Skeletal muscle cell (primary cell): ENCODE measurements at places on chromosomes 5 and 9.

- no peak for DNase-seq
Measured at GRCh38 chr9:126818482-126818881, 13.6 kb downstream of the ZBTB43 start.

DNA sequence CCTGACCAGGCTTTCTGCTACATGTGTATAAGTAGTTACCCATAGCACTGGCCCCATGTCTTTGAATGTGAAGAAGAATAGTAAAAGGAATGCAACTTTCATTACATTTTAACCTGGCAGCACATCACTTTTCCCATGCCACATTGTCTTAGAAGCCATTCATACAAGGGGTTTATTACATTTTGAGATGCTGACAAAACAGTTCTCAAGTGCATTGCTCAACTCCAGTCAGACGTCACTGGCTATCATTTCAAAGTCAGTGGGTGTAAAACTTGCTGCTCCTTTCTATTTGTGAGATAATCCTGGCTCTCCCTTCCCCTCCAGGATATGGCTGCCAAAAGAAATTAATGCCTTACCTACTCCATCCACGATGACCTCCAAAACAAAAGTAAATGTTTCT, 97.0 kb upstream of the VCAN start:
- DNase-seq, result peak; percentile 84

GRCh38 chr9:111891910-111892499, 4.6 kb upstream of the UGCG start:
- DNase-seq, result no peak

DNA sequence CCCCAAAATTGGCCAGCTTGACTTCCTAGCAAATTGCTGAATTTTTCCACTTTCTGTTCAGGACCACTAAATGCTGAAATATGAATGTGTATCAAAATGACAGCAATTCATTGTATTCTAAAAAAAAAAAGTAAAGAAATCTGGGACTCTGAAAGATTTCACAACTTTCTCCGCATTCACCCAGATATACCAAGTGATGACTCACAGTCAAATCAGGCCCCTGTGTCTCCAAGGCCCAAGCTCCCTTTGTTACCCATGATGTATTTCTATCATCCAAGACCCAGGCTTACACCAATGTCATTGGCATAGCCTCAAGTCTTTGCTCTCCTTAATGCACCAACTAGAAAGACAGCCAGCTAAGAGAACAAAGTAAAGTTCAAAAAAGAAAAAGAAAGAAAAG, 493.9 kb downstream of the NTRK2 start:
- DNase-seq, result no peak

DNA sequence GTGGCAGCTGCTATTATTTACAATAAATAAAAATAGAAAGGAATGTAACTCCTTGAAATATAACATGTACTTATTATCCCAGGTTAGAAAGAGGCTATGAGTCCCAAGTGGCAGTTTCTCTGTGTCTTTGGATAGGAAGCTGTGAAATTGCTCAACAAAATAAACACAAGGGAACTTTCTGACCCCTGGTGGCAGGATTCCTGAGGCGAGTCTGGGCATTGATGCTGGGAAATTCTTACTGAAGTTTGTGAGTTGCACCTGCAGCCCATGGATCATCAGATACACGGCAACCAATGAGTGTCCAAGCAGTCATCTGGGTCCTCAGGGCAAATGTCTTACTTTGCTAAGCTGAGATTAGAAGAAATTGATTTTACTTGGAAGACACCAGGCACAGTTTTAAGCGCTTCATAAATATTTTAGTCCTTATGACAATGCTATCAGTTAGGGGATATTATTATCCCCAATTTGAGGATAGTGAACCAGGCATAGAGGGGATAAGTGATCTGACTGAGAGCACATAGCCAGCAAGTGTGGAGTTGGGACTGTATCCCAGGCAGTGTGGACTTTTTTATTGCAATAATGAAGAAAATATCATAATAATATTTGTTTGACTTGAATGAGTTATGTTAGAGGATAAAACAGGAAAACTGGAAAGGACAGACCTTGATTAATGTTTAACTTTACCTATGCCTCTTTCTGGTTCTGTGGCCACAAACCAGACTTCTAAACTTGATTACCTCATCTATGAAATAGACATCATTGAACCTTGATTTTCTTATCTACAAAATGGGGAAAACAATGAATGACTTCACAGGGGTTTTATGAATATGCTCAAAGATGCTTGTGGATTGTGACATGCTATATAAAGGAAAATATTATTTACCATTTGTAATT, 265.5 kb upstream of the ADAMTSL1 start:
- DNase-seq, result no peak

GRCh38 chr5:76766746-76767145, 50.8 kb downstream of the F2R start:
- no peak for DNase-seq

DNA sequence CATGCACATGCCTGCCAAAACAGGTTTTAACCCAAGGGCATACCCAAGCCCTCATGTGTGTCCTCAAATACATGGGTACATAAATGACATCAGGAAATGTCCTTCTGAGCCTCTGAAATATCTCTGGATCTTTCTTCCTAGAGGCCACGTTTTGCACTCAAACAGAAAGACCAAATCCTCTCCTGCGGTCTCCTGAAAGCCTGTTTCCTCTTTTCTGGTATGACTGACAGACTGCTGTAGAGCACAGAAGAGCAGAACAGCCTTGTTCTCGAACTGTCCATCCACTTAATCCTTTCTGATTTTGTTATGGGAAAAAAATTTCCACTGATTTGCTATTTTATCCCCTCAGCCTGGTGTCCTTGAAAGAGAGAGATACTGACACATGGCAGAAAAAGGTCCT, 107.2 kb downstream of the ASTN2 start:
- DNase-seq, result no peak

GRCh38 chr5:139222346-139222745, 24.2 kb upstream of the SIL1 start:
- no peak for DNase-seq

DNA sequence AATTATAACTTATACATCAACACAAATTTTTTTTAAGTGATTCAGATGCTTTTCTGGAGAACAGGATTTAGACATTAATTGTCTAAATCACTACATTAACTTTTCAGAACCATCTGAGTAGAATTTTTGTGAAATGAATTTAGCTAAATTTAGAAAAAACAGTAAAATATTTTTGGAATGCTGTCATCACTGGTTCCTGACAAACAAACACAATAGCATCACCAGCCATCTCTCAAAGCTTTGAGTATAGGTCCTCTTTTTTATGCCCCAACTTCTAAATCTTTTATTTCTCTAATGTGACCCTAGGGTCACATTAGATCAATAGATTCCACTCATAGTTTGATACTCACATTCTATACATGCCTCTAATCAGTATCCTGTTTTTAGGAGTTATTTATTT, 104.6 kb downstream of the PRR16 start:
- no peak for DNase-seq

DNA sequence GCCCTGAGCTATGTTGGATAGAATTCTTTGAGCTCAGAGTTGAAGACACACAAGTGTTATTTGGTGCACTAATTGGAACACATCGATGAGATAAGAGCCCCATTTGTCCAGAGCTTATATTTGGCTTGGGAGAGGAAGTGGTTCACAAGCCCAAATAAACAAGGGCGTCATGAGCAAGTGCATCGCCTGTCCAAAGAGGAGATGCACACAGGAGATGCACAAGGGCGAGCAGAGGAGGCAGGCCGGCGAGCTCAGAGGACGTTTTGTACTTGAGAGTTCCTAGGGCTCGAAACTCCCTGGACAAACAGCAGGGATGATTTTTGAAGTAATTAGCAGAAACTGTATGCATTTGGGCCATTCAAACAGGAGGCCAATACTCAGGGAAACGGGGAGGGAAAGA, 212.8 kb upstream of the IRX1 start:
- no peak for DNase-seq

- DNase-seq, result no peak
Measured at GRCh38 chr5:168370831-168371230, 79.4 kb downstream of the WWC1 start.

GRCh38 chr5:177606071-177607051, 6.4 kb downstream of the B4GALT7 start:
- DNase-seq, result no peak

- no peak for DNase-seq
Measured at GRCh38 chr5:113692891-113693457, 179.5 kb downstream of the YTHDC2 start.

DNA sequence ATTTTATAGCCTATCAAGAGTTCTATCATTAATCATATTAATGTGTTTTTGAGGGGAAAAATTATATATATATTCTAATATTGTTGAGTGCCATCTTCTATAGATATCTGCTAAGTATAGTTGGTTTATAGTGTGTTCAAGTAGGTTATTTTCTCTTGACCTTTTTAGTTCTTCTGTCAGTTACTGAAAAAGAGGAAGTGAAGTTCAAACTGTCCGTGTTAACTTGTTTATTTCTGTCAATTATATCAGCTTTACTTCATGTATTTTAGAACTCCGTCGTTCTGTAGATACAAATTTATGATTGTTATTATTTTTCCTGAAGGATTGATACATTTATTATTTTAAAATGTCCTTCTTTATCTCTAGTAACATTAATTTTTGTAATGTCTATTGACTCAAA, 1209.1 kb downstream of the CDH12 start:
- no peak for DNase-seq

- peak; percentile 86 for DNase-seq
Measured at GRCh38 chr9:120477534-120478001, 102.4 kb downstream of the CDK5RAP2 start.

GRCh38 chr5:171845857-171846256, 60.2 kb downstream of the SMIM23 start:
- DNase-seq, result no peak

- DNase-seq, result peak; percentile 18
Measured at GRCh38 chr5:168227973-168228615, 63.4 kb upstream of the WWC1 start.

DNA sequence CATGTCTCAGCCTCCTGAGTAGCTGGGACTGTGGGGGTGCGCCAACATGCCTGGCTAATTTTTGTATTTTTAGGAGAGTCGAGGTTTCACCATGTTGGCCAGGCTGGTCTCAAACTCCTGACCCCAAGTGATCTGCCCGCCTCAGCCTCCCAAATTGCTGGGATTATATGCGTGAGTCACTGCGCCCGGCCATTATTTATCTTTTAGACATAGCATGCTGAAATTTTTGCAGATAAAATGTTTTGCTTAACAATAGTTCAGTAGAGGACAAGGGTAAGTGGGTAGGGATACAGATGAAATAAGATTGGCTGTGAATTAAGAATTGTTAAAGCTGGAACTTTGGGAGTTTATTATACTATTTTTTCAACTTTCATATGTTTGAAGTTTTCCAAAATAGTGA, 150.8 kb upstream of the GRHPR start:
- no peak for DNase-seq

- no peak for DNase-seq
Measured at GRCh38 chr5:135434591-135435466, 12.3 kb downstream of the DCANP1 start.

GRCh38 chr9:127207734-127208410, 56.7 kb upstream of the GARNL3 start:
- DNase-seq, result no peak

- DNase-seq, result no peak
Measured at GRCh38 chr9:127521919-127522304, 70.6 kb downstream of the LRSAM1 start.

DNA sequence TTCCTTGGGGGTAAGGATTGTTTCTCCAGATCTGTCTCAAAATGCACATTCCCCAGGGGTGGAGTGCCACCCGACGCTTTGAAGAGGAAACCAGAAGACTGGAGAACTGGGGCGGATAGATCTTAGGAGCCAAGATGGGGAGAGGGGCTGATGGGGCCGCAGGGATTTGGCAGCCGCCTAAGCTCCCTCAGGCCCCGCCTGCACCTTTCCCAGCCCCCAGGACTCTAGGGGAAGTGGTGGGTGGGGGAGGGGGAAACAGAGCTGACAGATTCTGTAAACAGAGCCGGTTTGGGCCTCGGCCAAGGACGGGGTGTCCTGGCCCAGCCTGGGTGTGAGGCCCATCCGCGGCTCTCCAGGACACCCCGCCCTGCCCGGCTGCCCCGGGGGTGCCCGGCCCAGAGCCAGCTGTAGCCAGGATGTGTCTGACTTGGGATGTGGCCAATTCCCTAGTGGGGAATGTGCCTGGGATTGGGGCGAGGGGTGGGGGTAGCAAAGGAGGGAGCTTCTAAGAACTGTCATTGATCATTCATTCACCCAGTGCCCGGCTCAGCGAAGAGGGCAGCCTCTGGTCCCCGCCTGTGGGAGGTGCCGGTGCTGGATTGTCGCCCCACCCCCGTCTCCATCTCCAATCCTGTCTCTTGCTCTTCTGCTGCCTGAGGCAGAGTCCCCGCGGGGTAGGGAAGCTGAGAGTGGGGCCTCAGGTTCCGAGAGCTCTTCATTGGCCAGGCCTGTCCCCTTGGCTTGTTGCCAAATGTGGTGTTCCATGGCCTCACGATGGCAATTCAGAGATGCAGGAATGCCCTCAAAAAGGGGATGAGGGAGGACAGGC, 54.8 kb upstream of the CDKN2AIPNL start:
- peak; percentile 94 for DNase-seq

DNA sequence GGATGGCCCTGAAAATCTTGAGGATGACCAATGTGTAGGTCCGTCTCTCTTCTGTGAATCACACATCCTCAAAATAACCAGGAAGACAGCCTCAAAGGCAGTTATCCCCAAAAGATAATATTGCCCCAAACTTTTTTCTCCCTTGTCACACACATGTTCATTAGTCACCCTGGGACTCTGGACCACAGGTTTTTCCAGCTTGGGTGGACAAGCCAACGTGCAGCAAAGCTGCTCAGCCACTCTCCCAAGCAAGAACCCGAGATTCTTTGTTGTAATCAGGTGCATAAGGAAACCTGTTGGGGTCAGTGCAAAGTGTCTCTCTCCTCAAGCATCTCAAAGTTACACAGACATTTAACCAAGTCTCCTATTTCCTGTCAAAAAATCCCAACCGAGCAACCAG, 196.6 kb downstream of the GNA14 start:
- no peak for DNase-seq

- DNase-seq, result no peak
Measured at GRCh38 chr5:61758711-61759110, 426.7 kb downstream of the ZSWIM6 start.

DNA sequence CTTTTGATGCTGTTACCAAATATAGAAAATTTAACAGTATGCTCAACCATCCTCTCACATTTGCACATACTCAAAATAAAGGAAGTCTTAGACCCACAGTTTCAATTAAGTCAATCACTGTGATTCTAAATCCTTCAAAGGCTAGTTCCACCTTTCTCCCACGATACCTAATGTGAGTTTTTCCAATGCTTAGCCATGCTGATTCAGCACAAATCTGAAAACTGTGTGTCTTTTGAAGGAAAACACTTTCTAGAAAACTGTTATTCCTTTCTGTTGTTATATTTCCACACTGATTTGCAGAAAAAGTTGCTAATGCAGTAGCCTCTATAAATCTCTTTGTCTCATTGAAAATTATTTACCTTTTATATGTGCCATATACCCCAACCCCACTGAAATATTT, 645.7 kb downstream of the PRR16 start:
- no peak for DNase-seq

DNA sequence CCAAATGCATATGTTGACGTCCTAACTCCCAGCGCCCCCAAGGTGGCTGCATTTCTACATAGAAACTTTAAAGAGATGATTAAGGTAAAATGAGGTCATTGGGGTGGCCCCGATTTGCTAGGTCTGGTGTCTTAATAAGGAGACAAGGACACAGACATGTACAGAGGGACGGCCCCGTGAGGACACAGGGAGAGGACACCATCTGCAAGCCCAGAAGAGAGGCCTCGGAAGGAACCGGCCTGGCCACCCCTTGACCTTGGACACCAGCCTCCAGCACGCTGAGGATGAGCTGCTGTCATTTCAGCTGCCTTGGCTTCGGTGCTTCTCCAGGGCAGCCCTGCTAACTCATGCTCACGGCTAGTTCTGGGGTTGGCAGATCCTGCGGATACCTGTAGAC, 73.2 kb downstream of the MRPL36 start:
- DNase-seq, result no peak

GRCh38 chr9:69376651-69377050, 51.6 kb downstream of the ENTREP1 start:
- DNase-seq, result peak; percentile 82
